MCF 10A (cell line): ENCODE measurements at places on chromosomes 16 and 17. TPM values are rescaled to one million over a fixed set of nuclear protein-coding genes. Genes with fewer than 3 reads are reported as not detected.

- DNase-seq, result no peak
Observed at GRCh38 chr17:32274643-32275042, 9.0 kb downstream of the RHBDL3 start.

DNA sequence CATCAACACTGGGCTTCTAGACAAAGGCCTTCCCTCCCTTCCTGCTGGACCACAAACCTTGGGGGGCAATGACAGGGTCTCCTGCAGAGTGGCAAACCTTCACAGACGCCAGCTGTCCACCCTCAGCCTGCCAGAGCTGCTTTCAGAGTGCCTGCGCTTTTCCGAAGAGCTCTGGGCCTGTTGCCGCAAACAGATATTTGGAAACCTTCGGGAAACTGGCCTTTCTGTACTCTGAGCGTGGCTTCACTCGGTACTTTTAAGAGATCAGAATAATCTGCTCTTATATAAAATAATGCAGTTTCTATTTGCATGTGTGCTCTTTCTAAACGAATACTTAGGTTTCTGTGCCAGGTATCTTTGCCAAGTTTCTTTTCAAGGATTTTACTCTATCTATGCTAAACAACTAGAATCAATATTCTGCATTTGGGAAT, 152.1 kb upstream of the CHMP6 start:
- DNase-seq, result no peak

GRCh38 chr17:61756561-61756960, 106.8 kb downstream of the BRIP1 start:
- no peak for DNase-seq

- DNase-seq, result peak; percentile 87
Observed at GRCh38 chr16:55297062-55297909, 26.7 kb upstream of the IRX6 start.

DNA sequence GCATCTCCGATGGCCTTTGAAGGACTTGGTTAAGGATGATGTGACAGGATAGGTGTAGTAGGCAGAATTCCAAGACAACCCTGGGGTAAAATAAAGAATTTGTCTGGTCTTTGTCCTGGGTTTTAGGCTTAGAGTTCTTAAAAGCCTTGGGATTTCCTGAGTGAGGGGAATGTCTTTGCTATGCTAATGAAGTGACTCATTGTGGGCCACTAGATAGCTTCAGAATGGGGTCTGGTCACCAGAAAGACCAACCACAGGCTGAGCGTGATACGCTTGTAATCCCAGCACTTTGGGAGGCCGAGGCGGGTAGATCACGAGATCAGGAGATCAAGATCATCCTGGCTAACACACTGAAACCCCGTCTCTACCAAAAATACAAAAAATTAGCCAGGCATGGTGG, 182.8 kb upstream of the TOX3 start:
- DNase-seq, result no peak

GRCh38 chr17:6711081-6711674, 2.0 kb downstream of the SLC13A5 start:
- peak; percentile 80 for DNase-seq

- peak; percentile 8 for DNase-seq
Observed at GRCh38 chr17:199806-200545, 18.5 kb upstream of the DOC2B start.

- no peak for DNase-seq
Observed at GRCh38 chr16:75927810-75928209, 201.5 kb upstream of the CPHXL start.

ZPBP2 gene
- not detected in 2 replicates for total RNA-seq

PRRT2 gene
- 0.42 and 0.96 TPM in 2 replicates for total RNA-seq

UMOD gene
- total RNA-seq, result not detected in 2 replicates

KRT27 gene
- not detected in 2 replicates for total RNA-seq

SLC35G6 gene
- not detected in 2 replicates for total RNA-seq

CDK3 gene
- total RNA-seq, result 5.3 and 5.7 TPM in 2 replicates
